Lung (tissue), 17 donors: ENCODE measurements at places on chromosomes 5 and 9. TPM values are rescaled to one million over a fixed set of nuclear protein-coding genes. Genes with fewer than 3 reads are reported as not detected.

CDX1 gene
- 0.43 TPM for total RNA-seq

ANGPTL2 gene
- total RNA-seq, result 18.8 TPM

TAF11L10 gene
- total RNA-seq, result not detected

GRCh38 chr5:90813392-90813791 lies 254.8 kb downstream of the ADGRV1 start:
- H3K4me3 ChIP-seq, result no peak overlapping the region
- no peak overlapping the region for H3K27ac ChIP-seq
- H3K36me3 ChIP-seq, result no peaks in the 10 kb centered on the region
- no peak for DNase-seq
- no peaks in the 10 kb centered on the region for H3K27me3 ChIP-seq
- H3K4me1 ChIP-seq, result no peaks in the 10 kb centered on the region

- H3K36me3 ChIP-seq, result no peaks in the 10 kb centered on the region
- peaks cover 4% of the 10 kb centered on the region for H3K4me1 ChIP-seq
- H3K27ac ChIP-seq, result no peak overlapping the region
- no peaks in the 10 kb centered on the region for H3K27me3 ChIP-seq
- H3K4me3 ChIP-seq, result no peak overlapping the region
These were observed 245.4 kb downstream of the MPDZ start for GRCh38 chr9:13033959-13034693.

- peak; percentile 81 for DNase-seq
- no peaks in the 10 kb centered on the region for H3K27me3 ChIP-seq
- no peaks in the 10 kb centered on the region for H3K4me1 ChIP-seq
- no peaks in the 10 kb centered on the region for H3K36me3 ChIP-seq
- no peak overlapping the region for H3K4me3 ChIP-seq
- peak overlapping the region; percentile 43 for H3K27ac ChIP-seq
These were observed 7.3 kb upstream of the GRHPR start for GRCh38 chr9:37415011-37415719.

DNA sequence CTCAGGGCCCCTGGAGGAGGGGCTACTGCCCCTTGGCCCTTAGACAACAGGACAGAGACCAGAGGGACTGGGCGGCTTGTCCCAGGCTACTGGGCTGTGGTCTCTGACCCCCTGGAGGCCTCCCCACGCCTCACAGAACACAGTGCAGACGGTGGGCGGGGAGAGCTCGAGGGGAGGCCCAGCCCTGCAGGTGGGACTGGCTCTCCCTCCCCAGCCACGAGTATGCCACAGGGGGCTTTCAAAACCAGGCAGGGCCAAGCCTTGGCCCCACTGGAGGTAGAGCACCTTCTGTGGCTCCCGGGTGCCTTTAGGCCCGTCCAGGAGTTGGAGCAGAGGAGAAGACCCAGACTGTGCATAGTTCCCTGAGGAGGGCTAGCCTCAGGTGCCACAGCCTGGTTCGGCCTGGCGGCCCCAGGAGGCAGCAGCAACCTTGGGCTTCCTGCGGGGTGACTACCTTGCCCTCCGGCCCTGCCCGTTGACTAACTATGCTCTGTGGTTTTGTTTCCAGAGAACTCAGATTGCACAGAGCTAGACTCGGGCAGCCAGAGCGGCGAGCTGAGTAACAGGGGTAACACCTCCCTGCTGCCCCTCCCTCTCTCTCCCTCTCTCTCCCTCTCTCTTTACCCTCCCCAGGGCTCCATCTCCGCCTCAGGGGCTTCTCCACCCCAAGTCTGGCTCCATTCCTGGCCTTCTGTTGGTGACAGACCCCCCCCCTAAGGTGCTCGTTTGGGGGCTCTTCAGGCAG lies 15.5 kb downstream of the CARD19 start:
- no peaks in the 10 kb centered on the region for H3K27me3 ChIP-seq
- H3K4me3 ChIP-seq, result no peak overlapping the region
- H3K4me1 ChIP-seq, result no peaks in the 10 kb centered on the region
- peak; percentile 7 for DNase-seq

DNA sequence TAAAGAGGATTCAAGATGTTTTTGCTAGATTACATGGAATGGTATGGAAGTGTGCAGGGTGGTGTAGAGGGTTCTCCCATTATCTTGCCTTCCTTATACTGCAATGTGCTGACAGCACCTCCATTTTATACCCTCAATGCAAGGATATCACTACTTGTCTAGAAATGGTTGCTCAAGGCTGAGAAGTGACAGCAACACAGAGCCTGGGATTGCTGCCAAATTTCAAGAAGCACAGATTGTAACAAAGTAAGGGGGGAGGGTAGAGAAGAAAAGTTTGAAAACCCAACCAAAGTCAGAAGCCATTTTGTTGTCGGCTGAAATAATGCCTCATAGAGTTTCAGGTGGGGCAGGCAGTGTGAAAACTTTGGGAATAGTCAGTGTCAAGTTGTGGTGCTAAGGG lies 29.8 kb downstream of the PCDHAC2 start:
- peak; percentile 84 for DNase-seq
- no peak overlapping the region for H3K27ac ChIP-seq
- H3K36me3 ChIP-seq, result no peaks in the 10 kb centered on the region
- H3K4me1 ChIP-seq, result peaks cover 1% of the 10 kb centered on the region
- no peak overlapping the region for H3K4me3 ChIP-seq

- no peaks in the 10 kb centered on the region for H3K4me1 ChIP-seq
- H3K4me3 ChIP-seq, result no peak overlapping the region
- H3K27me3 ChIP-seq, result no peaks in the 10 kb centered on the region
- H3K27ac ChIP-seq, result no peak overlapping the region
These were observed 40.3 kb upstream of the TNFAIP8 start for GRCh38 chr5:119315516-119315949.

DNA sequence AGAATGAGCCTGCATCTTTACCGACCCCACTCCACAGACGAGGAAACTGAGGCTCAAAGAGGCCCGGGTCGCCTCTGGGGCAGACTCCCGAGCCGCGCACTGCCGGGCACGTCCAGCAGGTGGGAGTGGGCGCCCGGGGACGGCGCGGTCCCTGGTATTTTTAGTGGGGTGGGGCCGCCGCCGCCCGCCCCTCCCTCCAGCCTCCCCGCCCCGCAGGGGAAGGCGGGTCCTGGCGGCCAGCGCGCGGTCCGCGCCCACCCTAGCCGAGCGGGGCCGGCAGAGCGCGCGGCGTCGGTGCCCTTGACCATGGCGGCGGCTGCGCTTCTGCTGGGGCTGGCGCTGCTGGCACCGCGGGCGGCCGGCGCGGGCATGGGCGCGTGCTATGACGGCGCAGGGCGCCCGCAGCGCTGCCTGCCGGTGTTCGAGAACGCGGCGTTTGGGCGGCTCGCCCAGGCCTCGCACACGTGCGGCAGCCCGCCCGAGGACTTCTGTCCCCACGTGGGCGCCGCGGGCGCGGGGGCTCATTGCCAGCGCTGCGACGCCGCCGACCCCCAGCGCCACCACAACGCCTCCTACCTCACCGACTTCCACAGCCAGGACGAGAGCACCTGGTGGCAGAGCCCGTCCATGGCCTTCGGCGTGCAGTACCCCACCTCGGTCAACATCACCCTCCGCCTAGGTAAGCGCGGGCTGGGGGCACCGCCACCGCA lies at the start of gene LAMC3:
TSS of gene LAMC3 (plus strand) at position 266 of the 710 bp plus-strand sequence. CDS start at position 307, 41 bp downstream.
- peaks cover 25% of the 10 kb centered on the region for H3K27me3 ChIP-seq
- peak; percentile 41 for DNase-seq
- H3K36me3 ChIP-seq, result no peaks in the 10 kb centered on the region
- H3K4me1 ChIP-seq, result peaks cover 5% of the 10 kb centered on the region

DNA sequence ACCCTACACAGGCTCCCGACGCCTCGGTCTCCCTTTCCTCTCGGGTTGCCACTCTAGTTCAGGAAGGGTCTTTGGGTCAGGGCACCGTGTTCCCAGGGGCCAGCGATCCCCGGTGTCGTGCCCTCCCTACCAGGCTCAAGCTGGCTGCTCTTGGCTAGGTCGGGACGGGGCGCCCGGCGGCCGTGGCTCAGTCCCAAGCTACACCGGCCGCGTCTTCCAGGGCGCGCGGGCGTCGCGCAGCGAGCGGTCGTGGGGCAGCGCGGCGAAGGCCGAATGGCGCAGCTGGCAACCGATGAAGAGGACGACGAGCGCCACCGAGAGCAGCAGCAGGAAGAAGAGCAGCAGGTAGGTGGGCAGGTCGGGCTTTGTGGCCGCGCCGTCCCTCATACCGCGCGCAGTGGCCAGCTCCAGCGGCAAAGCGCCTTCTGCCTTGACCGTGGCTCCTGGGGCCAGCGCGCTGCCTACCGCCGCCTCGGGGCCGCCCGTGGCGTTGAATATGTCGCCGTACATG lies 892 bp downstream of the SMIM32 start:
- H3K27ac ChIP-seq, result no peak overlapping the region
- no peak overlapping the region for H3K4me3 ChIP-seq
- H3K4me1 ChIP-seq, result peaks cover 7% of the 10 kb centered on the region

DNA sequence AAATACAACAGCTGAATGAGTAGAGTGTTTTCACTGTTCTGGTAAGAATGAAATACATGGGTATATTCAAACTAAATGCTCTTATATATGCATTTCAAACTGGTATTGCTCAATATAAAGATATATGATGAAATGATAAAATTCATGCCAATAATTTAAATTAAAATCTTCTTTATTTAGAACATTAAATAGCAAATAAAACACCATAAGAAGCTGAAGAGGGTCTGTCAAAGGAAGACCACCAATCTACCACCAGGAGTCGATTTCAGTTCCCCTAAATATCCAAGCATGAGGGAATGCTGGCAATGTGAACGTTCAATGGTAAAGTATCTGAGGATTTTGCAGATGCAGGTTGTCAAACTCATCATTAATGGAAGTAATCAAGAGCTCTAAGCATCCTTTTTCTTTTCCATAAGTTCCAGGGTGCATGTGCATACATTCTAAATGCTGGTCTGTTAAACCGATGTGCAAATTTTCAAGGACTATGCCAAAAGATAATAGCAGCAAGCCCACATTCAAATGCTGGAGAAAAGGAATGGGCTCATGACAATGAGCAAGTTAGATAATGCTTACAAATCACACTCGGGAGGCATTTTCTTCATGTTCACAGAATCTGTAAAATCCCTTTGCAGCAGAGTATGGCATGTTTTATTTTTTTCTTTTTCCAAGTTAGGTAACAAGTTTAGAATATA lies 118.8 kb upstream of the MTAP start:
- no peak overlapping the region for H3K4me3 ChIP-seq
- no peaks in the 10 kb centered on the region for H3K27me3 ChIP-seq
- H3K4me1 ChIP-seq, result no peaks in the 10 kb centered on the region
- DNase-seq, result no peak

DNA sequence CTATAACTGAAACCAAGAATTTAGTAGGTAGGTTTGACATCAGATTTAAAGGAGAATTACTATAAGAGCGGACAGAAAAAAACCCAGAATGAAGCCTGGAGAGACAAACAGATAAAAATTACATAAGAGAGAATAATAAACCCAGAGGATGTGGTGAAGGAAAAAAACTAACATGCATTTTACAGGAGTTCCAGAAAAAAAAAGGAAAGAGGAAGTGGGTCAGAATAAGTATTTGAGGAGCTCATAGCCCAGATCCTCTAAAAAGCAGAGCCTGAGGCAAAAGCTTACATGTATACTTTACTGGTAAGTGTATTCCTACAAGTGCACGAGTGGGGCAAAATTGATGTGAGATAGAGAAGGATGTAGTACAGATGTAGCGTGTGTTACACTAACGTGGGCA lies 43.1 kb upstream of the NAA35 start:
- H3K27me3 ChIP-seq, result no peaks in the 10 kb centered on the region
- no peak overlapping the region for H3K4me3 ChIP-seq
- no peak overlapping the region for H3K27ac ChIP-seq
- no peaks in the 10 kb centered on the region for H3K36me3 ChIP-seq
- DNase-seq, result no peak

- peak overlapping the region; percentile 84 for H3K27ac ChIP-seq
- H3K36me3 ChIP-seq, result no peaks in the 10 kb centered on the region
- H3K4me3 ChIP-seq, result peak overlapping the region; percentile 61
- H3K27me3 ChIP-seq, result peaks cover 5% of the 10 kb centered on the region
- H3K4me1 ChIP-seq, result no peaks in the 10 kb centered on the region
- peak; percentile 9 for DNase-seq
These were observed 586 bp upstream of the PDZD2 start for GRCh38 chr5:31638345-31638744.

DNA sequence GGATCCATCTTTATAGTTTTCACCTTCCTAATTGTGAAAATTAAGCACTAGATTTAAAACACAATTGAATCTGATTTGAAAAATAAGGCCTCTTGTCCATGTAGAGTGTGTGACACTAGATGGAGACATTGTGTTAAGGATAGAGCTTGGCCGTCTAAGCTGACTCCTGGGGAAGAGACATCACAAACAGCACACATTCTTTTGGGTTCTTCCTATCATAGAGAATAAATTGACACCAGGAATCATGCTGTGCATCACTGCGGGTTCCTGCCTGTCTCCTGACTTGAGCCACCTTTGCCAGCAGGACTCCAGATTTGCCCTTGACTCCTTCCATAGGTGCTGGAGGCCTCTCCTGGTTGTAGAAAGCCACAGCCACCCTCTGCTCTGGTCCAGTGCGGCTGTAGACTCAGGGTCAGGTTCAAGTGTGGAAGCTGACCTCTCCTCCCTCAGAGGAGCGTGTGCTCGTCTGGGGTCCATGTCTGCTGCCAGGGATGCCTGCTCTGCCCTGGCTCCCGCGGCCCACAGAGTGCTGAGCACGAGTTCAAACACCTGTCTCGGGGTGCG lies 11.2 kb downstream of the ROPN1L start:
- peak overlapping the region; percentile 62 for H3K27ac ChIP-seq
- H3K4me1 ChIP-seq, result no peaks in the 10 kb centered on the region
- H3K27me3 ChIP-seq, result no peaks in the 10 kb centered on the region

DNA sequence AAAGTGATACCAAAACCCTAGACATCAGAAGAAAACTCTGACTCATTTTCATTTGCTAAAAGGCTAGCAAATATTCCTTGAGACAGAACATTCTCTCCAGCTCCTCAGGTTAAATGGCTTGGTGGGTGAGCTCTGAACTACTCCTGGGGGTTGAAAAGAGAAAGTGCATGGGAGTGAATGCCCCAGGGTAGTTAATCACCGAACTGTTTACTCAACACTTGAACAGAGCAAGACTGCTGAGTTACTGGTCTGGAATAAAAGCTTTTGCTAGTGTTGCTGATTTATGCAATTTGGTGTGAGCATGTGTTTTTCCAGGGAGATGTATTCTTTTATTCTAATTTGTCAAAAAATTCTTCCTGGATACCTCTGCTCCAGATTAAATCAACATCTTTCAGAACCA lies 88.3 kb upstream of the PRDM9 start:
- H3K4me3 ChIP-seq, result no peak overlapping the region
- H3K27me3 ChIP-seq, result no peaks in the 10 kb centered on the region
- H3K27ac ChIP-seq, result no peak overlapping the region

GRCh38 chr5:170484459-170484831 lies 19.4 kb upstream of the KCNIP1 start:
- DNase-seq, result no peak
- H3K27ac ChIP-seq, result no peak overlapping the region
- no peaks in the 10 kb centered on the region for H3K27me3 ChIP-seq
